ENCODE measurements at places on chromosomes 12 and 14.

DNA sequence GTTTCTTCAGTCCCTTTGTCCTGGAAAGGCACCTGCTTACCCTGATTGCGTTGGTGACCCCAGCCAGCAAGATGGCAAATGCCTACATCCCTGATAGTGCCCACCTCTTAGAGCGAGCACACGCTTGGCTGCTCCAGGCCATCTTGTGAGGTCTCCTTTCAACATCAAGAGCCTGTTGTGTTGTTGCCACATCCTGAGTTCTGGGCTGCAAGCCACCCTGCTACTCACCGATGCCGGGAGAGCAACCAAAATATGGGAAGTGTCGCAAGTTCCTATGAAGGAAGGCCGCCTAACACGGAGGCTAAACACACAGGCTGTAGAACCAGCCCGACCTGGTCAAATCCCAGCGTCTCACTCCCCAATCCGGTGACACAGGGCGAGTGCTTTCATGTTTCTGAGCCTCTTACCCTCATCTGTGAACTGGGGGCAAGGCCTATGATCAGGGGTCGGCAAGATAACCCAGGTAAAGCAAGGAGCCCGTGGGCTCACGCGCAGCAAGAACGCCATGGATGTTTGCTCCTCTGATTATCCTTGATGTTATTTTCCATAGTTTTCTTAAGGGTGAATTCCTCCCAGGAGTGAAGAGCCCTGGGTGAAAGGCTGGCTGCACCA is 98.4 kb downstream of the LGMN start:
- DNase-seq, result peak; percentile 81

DNA sequence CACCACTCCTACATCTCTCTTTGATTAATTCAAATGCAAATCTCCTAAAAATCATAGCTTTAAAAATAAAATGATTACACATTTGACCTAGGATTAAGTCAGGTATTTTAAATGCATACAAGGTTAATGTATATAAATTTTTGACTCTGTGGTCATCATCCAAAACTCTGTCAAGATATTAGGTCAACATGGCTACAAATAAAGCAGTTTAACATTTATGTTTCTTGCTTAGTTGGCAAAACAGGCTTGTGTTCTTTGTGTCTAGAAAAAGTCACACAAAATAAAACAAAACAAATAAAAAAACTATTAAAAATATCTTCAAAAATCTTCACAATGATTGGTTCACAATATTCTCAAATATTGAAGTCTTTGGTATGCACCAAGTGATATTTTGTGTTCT is 473.2 kb downstream of the LRFN5 start:
- DNase-seq, result no peak

DNA sequence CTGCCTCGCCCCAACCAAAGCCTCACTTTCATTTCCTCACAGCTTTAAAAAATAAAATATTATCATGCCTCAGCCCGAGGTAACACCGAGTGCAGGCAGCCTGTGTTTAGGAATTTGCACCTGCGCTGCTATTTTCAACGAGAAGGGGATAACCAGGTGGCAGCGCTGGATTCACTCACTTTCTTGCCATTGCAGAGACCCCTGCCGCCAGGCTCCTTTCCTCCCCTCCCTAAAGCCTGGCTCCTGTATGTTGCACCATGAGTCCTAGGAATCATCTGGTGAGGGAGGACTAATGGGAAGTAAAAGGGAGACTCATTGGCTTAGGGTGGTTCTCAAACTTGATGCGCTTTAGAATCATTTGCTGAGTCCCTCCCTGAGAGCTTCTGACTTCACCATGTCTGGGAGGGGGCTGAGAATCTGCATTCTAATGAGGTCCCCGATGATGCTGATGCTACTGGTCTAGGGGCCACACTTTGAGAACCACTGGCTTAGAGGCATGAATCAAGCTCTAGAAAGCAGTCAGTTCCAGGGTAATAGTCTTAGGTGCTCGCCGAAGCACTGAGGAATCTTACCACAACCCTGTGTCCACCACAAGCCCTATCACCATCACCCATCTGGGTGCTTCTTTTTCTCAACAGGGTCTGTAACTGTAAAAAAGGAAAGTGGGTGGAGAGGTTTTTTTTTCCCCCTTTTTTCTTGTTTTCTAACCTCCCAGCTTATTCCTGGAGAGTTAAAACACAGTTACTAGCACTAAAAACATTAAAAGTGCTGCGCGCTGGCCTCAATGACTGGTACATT is 83.8 kb downstream of the SLC38A1 start:
- DNase-seq, result no peak

GRCh38 chr12:62103748-62104147 is 156.5 kb upstream of the USP15 start:
- DNase-seq, result no peak

- no peak for DNase-seq
Measured at GRCh38 chr14:31977001-31977556, 100.0 kb upstream of the ARHGAP5 start.

DNA sequence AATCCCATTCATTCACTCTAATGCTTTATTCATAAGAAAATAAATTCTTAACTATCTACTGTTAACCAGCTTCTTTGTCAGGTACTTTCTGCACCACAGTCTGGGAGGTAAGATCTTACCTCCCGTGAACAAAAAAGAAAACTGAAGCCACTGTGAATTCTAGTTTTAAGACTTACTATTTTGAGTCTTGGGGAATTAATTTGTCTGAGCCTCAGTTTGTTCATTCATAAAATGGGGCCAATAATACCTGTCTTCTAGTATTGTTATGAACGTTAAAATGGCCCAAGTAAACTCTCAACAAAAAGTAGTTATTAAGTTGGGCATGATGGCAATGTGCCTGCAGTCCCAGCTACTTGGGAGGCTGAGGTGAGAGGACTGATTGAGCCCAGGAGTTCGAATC is 59.5 kb upstream of the BBS10 start:
- DNase-seq, result no peak

- no peak for DNase-seq
Measured at GRCh38 chr12:106152334-106152733, 13.6 kb upstream of the NUAK1 start.

- no peak for DNase-seq
Measured at GRCh38 chr14:102708494-102708893, 68.8 kb upstream of the TRAF3 start.

- peak; percentile 21 for DNase-seq
Measured at GRCh38 chr12:27324530-27324929, 8.1 kb upstream of the BMAL2 start.

GRCh38 chr12:124075841-124076240 is 102.8 kb downstream of the ZNF664 start:
- no peak for DNase-seq

- DNase-seq, result peak; percentile 58
Measured at GRCh38 chr12:121811434-121812319, 7.9 kb downstream of the SETD1B start.

DNA sequence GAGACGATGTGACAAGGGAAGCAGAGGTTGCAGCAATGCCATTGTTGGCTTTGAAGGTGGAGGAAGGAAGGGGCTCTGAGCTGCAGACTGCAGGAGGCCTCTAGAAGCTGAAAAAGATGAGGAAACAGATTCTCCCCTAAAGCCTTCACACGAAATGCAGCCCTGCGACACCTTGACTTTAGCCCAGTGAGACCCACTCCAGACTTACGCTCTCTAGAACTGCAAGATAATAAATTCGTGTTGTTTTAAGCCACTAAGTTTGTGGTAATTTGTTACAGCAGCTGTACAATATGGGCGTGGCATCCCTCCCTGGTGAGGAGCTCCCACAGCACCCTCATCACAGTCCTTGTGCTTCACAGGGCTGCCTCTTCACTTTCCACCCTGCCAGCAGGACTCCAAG is 53.2 kb downstream of the GOLGA5 start:
- DNase-seq, result no peak

GRCh38 chr14:52314595-52315354 is 663 bp downstream of the PTGER2 start:
- DNase-seq, result peak; percentile 10

- DNase-seq, result no peak
Measured at GRCh38 chr14:81849714-81850113, 316.1 kb upstream of the SEL1L start.

- DNase-seq, result no peak
Measured at GRCh38 chr12:57229046-57229633, 371 bp upstream of the SHMT2 start.

- DNase-seq, result peak; percentile 67
Measured at GRCh38 chr12:54197431-54197909, 8.7 kb upstream of the SMUG1 start.

- peak; percentile 24 for DNase-seq
Measured at GRCh38 chr12:3727877-3728632, 24.9 kb downstream of the CRACR2A start.

- peak; percentile 23 for DNase-seq
Measured at GRCh38 chr14:62143245-62143644, 381.0 kb downstream of the SNAPC1 start.

DNA sequence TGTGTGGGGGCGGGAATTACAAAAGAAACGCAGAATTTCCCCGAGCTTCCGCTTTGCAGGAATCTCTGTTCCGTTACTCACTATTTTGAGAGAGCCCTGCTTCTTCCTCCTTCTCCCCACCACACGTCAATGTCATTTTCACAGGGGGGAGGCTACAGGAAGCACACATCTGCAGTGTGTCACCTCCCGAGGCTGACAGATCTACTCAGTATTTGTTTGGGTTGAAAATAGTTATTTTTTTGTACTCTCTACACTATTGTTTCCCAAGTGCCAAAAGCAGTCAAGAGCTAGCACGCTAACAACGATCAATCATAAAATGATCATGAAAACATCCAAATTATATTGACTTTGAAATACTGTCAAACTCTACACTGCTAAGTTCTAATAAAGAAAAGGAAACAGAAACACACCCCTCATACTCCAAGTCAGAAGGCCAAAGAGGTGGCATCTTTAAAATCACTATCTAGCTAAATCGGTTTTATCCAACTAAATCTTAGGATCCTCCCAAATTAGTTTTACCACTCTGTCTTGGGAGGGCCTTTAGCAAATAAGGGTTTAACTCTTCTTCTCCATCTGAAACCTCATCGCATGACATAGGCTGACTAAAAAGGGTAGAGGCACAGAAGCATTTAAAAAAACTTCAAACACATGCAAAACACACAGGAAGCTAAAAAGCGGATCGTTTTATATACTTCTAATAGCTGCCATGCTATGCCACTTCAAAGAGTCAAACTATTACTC is 51.8 kb downstream of the FOXN3 start:
- DNase-seq, result no peak

GRCh38 chr12:111775205-111776193 is 8.8 kb downstream of the ALDH2 start:
- DNase-seq, result peak; percentile 46

DNA sequence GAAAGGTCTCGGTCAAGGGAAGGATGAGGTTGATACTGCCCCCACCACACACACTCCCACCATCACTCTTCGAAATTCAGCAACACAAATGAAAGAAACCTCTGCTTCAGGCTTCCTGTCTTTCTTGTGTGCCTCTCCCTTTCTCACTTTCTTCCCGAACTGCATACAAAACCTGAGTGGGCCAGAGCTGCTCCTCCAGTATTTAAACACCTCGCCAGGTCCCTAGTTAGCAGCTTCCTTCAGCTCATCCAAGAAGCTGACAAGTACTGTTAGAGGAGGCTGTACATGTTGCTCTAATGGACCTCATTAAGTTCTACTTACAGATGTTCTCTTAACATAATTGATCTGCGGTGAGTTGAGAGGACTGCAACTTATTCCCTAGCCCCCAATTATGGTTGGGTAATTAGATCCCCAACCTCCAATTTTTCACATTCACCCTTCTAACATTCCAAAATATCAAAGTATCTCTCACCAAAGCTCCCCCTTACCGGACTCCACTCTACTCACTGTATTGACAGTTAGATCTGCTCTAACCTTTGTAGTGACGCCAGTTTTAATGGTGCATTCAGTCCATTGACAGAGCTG is 4.1 kb upstream of the LMO3 start:
- no peak for DNase-seq

- DNase-seq, result peak; percentile 16
Measured at GRCh38 chr12:83082690-83083276, 396.1 kb downstream of the TMTC2 start.

GRCh38 chr12:102962532-102962931 is 5.1 kb downstream of the ASCL1 start:
- no peak for DNase-seq

GRCh38 chr14:92039719-92040430 is at the start of gene TRIP11:
Gene TRIP11 (minus strand): TSS chr14:92040059. CDS start chr14:92039685, 374 bp downstream.
- DNase-seq, result peak; percentile 93

DNA sequence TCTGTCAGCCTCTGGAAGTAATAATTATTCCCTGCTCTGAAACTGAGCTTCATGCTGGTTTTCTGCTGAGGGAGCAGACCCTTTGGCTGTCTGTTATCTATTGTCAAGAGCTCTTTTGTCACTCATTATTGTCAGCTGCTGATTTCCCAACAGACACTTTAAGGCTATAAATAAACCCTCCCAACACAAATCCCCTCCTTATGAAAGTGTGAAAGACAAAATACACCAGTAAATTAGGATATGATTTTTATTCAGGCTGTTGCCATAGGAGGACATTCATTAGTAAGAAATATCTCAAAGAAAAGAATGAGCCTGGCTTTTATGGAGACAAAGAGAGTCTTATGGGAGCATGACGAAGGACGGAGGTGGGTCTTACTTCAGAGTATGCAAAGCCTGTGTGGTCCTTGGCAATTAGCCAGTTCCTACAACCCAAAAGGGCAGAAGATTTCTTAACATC is 180.8 kb downstream of the CRADD start:
- no peak for DNase-seq

- DNase-seq, result no peak
Measured at GRCh38 chr12:13126494-13126893, 23.0 kb upstream of the GSG1 start.

GRCh38 chr14:52733824-52734223 is 3.9 kb downstream of the STYX start:
- no peak for DNase-seq

DNA sequence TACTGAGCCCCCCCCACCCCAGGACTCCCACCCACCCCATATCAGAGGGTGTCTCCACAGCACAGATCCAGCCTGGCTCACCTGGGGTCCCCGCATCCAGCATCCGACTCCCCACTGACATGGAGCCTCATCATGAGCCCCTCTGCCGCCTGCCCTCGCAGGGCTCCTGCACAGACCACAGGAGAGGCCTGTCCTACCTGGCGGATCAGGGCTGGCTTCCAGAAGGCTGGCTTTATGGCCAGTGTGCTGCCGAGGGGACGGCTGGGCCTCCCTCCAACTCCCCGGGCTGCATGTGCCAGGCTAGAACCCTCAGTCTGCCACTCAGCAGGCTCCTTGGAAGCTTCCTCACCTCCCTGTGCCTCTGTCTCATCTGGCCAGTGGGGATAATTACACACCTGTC is 119.0 kb downstream of the RFLNA start:
- no peak for DNase-seq

GRCh38 chr14:76434220-76434619 is 58.3 kb downstream of the ESRRB start:
- DNase-seq, result no peak

GRCh38 chr12:4434706-4435425 is 10.7 kb downstream of the FGF6 start:
- no peak for DNase-seq

DNA sequence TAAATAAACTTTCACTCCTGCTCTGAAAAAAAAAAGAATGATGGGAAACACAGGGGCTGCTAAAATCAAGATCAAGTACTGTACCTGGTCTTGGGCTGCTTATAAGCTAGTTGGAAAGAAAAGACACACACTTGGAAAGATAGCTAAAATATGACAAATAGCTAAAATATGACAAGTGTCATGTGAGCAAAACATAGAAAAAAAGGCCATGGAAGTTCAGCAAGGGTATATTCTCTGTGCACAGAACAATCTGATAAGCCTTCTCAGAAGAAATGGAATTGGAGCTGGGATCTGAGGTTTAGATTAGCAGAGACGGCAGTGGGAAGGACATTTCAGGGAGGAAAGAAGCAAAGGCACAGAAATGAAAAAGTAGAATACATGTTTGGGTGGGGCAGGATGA is 126.2 kb upstream of the PMCH start:
- no peak for DNase-seq

GRCh38 chr14:101588990-101589389 is 27.7 kb downstream of the DIO3 start:
- peak; percentile 12 for DNase-seq

Data from fibroblast of skin of abdomen (primary cell).